Gastroesophageal sphincter (tissue), 4 donors: ENCODE measurements at places on chromosomes 5 and 9. TPM values are rescaled to one million over a fixed set of nuclear protein-coding genes. Genes with fewer than 3 reads are reported as not detected.
A peak's percentile ranks its signal among the peaks of the same experiment; 100 is the strongest.

GFI1B gene
- not detected for total RNA-seq

INSL4 gene
- total RNA-seq = not detected

NKD2 gene
- 1.8 TPM for total RNA-seq

MCC gene
- 25.7 TPM for total RNA-seq

MPDZ gene
- total RNA-seq = 75.2 TPM

ZNF483 gene
- 27.1 TPM for total RNA-seq

BTNL8 gene
- not detected for total RNA-seq

ZFP37 gene
- total RNA-seq = 3.9 TPM

LHX3 gene
- not detected for total RNA-seq

EIF4EBP3 gene
- total RNA-seq = 14.2 TPM

DNA sequence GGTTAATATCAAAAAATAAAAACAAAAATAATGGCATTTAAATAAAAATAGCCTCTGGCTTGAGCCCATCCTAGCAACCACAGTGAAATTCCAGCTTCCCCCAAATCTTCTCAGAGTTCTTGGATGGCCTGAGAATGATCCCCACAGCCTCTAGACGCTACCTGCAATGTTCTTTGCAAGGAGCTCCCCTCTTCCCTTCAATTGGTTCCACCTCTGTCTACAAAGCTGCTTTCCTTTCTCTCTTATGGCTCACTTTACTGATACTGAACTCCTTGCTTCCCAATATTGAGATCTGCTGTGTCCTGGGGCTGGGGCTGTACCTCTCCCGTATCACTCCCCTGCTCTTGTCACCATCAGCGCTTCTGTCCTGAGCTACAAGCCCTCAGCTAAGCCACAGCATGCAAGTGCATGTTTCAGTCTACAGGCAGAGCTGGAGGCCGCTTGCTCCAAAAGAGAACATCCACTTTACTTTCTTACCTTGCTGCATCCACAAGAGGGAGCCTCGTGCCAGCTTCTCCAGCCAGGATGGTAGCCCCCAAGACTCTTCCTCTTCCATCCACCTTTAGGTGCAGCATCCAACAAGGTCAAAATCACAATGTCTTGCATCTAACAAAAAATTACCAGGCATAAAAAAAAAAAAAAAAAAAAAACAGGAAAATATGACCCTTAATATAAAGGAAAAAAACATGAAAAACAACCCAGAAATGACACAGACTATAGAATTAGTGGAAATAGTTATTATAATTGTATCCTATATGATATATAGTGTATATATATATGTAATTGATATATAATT, 57.4 kb upstream of the PRSS3 start:
- no peak for ATAC-seq

DNA sequence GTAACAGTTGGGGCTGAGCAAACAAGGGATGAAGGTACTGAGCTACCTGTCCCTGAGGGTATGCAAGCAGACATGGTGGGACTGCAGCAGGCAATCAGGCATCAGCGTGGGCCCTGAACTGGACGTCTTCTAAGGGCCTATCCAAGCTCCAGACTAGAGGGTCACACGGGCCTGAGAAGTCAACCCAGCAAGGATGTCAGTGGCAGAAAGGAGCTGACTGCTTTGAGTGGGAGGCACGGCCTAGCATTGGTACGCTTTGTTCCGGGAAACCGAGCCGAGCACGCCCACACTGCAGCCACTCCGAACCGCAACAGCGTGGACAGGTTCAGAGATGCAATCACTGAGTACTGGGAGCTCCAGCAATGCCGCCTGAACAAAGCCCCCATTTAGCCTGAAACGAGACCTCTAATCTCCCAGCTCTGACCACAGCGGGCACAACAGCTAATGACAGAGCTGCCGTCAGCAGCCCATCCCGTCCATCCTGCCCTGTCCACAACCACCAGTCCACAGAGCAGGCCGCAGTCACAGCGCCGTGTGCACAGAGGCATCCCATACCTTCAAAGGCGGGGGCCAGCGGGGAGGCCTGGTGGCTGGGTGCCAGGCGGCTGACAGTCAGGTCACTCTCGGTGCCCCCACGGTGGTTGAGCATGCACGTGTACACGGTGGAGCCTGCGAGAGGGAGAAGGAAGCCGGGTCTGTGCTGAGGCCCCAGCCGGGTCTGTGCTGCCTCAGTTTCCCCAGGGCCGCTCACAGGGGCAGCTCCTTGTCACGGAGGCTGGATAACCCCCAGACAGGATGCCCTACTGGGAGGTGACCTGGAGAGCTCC, 44.2 kb downstream of the SARDH start:
- no peak for ATAC-seq

DNA sequence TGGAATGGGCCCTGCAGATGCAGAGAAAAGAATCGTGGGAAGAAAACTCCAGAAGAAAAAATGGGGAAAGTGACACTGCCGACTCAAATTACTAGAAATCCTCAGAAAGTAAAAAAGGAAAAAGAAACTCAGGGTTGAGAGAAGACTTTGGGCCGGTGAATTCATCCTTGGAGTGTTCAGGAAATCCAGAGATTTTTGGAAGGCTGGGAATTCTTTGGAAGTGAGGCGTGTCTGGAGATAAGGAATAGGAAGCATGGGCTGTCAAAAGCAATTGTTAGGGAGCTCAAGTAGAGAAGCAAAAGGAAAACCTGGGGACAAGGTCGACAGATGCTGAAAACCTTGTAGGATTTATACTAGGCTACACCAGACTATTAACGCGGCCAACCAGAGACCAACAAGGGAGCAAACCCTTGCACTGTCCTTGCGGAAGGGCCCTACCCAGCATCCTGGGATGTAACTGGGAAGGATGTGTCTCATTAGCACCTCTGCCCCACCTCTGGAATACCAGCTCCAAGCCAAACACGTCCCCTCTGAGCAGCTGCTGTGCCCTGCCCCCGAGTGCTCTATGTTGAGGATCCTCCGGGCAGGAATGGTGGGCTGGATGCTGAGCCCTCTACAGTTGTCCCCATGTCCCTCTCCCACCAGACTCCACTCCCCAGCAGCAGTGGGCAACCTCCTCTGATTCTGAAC, 11.6 kb downstream of the DAB2IP start:
- no peak for ATAC-seq

GRCh38 chr9:123973590-123974223, 37.9 kb upstream of the LHX2 start:
- ATAC-seq = no peak

- ATAC-seq = no peak
Measured at GRCh38 chr5:17292434-17293015, 75.1 kb downstream of the BASP1 start.

DNA sequence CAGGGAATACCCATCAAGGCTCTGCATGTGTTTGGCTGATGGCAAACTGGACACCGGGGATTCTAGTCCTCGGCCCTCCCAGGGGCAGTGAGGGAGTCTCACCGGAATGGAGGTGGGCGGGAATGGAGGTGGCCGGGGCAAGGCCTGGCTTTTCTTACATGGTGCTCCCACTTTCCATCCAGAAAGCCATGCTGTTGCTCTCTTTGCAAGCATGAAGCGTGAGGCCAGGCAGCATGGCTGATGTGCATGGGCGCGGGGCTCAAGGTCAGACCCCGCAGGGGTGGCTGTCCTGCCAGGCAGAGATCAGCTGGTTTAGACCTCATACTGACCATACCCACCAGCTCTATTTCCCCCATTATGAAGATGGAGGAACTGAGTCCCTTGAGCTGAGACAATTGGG, 108.0 kb upstream of the PHYKPL start:
- ATAC-seq = no peak

DNA sequence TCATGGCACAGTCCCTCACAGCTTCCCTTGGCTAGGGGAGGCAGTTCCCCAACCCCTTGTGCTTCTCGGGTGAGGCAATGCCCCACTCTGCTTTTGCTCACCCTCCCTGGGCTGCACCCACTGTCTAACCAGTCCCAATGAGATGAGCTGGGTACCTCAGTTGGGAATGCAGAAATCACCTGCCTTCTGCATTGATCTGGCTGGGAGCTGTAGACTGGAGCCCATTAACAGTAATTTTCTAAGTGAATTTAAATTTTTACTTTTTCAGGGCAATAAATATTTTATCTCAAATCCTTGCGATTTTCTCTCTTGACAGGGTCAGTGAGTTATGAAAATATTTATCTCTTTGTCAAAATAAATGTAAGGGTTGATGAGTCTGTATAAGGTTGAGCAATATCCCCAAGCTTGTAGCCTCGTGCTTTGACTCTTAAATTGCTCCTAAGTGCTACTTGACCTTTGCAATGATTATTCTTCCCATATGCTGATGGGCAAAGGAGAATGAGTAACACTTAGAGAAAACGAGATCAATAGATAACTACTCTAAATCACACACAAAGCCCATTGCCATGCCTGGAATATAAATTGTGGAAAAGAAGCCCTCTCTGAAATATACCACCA, 82.1 kb upstream of the MOCS2 start:
- no peak for ATAC-seq

DNA sequence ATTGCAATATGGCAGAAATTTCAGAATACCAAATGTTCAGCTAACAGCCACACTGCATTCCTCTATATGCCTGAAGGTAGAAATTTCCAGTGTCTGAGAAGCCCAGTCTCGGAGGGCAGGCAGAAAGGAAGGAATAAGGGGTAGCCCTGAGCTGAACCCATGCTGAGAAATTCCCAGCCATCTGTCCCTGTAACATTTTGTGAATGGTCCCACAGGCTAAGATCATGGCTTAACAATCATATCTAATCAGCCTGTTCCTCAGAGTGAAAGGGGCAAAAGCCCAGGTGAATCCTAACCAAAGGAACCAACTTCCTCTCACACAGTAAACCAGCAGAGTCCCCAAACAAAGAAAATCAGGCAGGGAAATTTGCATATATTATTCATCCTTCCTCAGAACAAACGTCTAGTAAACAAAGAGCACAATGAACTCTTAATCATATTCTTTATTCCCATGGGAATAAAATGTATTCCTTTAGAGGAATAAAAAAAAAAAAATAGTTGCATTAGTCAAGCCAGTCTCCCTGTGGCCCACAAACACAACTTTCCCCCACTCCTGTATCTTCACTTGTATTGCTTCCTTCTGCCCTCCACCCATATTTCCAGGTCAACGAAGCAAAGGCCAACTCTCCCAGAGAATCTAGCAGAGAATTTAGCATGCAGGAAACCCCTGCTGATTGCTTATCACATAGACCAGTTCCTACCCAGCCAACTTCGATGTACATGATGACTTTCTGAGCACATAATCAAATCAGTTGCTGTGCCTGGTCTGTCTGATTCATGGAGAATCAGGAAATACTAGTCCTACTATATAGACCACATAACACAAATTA, 257.6 kb downstream of the FAM114A2 start:
- ATAC-seq = no peak

DNA sequence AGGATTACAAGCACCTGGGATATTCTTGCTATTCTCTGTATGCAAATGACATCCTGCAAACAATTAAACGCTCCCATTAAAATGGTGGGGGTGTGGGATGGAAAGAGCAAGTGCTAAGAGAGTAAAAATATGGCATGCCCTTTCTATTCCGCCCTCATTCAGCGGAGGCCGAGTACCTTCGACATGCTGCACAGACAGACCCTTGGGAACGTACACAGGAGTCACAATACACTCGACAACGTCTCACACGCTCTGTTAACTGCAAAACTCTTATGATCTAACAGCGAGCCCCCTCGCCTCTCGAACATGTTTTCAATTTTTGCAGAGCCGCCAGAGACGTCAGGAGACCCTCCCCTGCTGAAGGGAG, 322.2 kb downstream of the CEMIP2 start:
- no peak for ATAC-seq

GRCh38 chr9:90853945-90854344, 52.3 kb downstream of the SYK start:
- no peak for ATAC-seq

GRCh38 chr5:171585981-171586380, 166.5 kb downstream of the FGF18 start:
- ATAC-seq = no peak

GRCh38 chr5:117615226-117615625, 1040.6 kb upstream of the SEMA6A start:
- ATAC-seq = no peak

DNA sequence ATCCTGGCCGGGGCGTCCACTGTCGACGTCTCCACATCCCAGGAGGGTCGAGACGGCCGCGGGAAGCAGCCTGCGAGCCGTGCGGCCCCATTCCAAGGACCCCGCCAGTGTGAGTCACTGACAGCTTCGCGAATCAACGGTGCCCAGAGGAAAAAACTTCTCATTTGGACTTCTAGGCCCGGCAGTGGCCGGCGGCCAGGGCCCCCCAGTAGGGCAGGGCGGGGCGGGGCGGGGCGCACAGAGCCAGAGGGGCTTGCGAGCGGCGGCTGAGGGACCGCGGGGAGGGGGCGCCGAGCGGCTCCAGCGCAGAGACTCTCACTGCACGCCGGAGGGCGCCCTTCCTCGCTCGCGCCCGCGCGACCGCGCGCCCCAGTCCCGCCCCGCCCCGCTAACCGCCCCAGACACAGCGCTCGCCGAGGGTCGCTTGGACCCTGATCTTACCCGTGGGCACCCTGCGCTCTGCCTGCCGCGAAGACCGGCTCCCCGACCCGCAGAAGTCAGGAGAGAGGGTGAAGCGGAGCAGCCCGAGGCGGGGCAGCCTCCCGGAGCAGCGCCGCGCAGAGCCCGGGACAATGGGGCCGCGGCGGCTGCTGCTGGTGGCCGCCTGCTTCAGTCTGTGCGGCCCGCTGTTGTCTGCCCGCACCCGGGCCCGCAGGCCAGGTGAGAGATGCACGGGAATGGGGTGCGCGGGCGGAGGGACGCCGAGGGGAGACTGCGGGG, at the start of gene F2R:
Gene F2R (plus strand): TSS at position 391 of the 720 bp plus-strand sequence. CDS start 182 bp downstream, at position 573.
- peak; percentile 71 for ATAC-seq

GRCh38 chr9:82167296-82167695, 178.7 kb downstream of the SPATA31D1 start:
- no peak for ATAC-seq

DNA sequence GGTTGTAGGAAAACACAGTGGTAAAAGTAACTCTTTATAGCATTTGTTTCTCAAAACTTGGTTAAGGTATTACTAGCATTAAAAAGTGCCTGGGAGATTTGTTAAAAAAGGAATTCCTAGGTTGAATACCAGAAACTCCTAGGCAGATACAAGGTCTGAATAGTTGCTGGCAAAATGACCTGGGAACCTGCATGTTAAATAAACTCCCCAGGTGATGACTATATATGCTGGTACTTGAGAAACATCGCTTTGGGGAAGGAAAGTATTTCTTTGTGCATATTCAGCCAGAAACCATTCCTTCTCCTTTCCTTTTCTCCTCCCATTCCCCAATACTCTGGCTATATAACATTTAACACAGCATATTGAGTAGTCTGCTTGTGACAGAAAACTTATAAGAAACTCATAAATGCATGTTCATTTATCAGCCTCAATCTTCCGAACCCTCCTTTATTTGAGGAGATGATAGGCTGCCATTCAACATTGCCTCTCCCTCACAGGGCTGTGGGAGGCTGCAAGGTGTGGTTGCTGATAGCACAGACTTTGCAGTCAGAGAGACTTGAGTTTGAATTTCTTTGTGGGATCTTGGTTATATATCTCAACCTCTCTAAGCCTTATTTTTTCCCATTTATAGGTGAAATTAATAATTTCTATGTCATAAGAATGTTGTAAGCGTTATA, 28.7 kb downstream of the PCSK1 start:
- no peak for ATAC-seq

DNA sequence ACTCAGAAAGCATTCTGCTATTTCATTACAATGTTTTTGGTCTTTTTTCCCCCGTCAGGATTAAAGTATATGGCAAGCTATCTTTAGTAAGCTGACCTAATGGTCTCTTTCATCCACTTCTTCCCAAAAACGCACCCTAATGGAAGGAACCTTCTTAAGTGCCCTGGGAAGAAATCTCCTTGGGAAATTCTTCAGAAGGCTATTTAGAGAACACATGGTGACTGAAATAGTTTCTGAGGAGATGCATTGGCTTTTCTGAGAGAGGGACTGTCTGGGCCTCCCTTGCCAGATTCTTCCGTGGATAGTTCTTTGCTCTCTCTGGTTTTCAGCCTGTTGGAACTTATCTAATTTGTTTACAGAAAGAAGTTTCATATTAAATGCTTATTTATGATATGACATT, 524.1 kb upstream of the MEF2C start:
- no peak for ATAC-seq
